ENCODE measurements at places on chromosomes 7 and 10.
A peak's percentile ranks its signal among the peaks of the same experiment; 100 is the strongest.

DNA sequence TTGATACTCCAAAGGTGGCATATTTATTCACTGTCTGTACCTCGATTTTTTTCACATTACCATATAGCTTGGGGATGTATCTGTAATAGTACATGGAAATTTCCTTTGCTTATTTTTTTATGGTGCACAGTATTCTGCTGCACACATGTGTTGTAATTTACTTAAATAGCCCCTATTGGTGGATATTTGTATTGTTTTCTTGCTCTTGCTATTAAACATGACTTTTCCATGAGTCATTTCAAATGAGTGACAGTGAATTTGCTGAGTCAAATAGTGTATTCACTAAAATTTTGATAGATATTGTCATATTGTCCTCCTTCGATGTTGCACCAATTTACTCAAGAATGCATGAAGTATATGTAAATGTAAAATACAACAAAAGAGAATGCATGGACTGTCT lies 122.7 kb upstream of the STEAP4 start:
- no peak for DNase-seq

DNA sequence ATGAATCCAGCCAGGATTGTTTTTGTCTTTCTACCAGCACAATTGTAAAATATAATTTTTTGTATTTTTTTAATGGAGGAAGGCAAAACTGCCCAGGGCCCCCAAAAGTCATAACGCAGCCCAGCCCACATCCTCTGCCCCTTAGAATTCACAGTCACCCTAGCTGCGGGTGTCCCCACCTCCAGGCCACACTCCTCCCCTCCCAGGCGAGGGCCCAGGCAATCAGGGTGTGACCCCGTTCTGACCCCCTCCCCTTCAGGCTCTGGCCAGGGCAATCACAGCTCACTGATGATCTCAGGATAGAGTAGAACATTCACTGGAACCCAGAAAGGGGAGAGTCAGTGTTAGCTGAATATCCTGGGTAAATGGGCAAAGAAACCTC lies 92.0 kb upstream of the MACROH2A2 start:
- DNase-seq = no peak

DNA sequence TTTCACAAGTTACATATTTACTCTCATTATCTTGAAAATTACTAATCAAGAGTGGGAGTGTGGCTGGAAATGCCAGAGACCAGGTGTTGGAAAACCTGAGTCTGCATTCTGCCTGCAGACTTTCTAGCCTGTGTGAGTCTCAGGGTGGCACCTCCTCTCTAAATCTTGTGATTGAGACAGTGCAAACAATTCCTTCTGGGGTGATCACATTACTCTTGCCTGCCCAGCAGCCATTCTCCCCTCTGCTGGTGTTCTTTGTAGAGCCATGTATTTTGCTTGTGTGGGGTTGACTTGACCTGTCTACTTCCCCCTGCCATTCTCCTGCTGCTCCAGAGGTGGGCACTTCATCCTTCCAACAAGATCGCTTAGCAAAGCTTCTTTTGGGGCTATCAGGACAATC lies 101.1 kb downstream of the RAPGEF5 start:
- DNase-seq = no peak

DNA sequence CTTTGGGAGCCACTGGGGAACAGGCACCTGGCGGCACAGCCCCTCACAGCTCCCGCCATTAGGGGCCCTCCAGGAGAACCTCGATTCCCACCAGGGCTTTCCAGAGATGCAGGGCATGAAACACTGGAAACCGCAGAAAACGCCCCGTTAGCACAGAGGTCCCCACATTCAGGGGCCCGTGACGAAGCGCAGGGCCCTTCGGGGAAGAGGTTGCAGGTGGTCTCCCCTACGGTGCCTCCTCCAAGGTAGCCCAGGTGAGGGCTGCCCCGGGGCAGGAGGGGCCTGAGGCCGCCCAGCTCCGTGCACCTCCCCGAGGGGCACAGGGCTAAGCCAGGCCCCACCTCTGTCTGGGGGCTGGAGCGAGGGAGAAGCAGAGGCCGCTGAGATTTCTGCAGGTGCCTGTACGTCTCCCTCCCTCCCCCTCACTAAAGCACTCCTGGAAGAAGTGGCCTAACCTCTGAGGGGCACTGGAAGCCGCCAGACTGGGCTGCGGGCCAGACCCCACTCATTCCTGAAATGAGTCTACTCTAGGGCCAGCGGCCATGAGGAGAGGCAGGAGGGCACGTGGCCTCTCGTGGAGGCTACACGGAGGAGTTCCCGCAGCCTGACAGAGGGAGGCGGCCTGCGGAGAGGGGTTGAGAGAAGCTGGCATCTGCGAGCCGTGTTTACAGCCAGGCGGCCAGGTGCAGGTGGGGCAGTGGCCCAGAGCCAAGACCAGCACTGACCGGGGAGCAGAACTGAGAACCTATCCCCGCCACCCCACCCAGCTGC lies 6.9 kb downstream of the PDGFA start:
- DNase-seq = no peak

- no peak for DNase-seq
These were observed 60.9 kb upstream of the PDE1C start for GRCh38 chr7:32131091-32131490.

DNA sequence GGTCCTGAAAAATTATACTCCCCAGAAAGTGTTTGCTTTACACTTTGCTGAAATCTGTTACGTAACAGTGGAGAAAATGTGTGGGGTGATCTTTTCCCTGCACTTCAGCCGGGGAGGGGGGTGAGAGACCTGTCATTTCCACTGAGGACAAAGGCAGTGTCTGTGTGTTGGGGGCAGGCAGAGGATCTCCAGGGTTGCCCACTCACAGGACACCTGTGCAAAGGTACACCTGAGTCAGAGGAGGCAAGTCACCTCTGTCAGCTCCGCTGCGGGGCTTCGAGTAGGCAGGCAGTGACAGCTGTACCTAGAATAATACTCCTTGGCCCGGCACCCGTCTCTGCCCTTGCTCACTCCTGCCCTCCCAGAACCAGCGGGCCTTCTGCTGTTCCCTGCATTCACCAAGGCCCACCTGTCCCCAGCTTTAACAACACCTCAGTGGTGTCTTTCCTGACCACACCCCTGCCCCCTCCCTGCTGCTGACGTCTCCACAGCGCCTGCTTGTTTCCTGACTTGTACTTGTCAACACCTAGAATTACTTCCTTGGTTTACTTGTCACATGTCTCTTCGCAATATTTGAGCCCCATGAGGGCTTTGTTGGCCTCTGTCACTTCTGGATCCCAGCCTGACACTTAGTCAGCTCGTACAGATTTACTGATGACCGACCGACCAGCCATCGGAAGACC lies 159.2 kb downstream of the NEURL1 start:
- DNase-seq = no peak

DNA sequence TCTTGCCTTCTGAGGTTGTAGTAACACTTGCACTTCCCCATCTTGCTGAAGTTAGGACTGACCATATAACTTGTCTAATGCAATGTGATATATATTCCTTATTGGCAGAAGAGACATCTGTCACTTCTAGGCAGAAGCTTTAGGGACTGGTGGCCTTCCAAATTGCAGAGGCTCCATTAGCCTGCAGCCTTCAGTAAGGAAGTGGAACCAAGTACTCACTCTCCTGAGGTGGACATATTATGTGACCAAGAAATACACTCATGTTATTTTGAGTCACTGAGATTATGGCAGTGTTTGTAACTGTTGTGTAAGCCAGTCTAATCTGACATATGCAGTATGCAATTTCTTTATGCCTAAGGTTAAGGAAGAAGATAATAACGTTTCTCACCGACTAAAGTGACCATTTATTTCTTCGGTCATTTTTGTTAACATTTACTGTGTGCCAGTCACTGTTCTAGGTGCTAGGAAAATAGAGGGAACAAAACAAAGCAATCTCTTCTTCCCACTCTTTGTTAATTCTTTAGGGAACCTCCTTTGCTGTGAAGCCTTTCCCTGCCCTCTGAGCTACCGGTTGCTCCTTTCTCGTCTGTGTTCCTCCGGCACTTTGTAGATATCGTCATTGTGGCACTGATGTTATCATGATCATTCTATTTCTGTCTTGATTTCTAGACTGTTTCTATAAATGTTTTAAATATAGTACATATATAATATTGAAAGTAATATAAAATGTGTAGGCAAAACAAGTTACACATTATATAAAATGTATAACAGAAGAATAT lies 52.9 kb upstream of the HBP1 start:
- no peak for DNase-seq

DNA sequence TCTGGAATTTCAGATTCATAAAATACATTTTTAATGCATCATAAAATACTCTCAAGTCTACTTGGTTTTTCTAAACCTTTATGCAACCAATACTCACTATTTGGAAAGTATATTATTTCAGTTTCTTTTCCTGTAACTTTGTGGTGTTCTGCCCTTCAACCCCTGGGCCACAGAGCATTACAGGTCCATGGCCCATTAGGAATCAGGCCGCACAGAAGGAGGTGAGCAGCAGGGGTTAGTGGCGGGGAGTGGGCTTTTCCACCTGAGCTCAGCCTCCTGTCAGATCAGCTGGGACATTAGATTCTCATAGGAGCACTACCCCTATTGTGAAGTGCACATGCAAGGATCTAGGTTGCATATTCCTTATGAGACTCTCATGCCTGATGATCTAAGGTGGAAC lies 9.7 kb downstream of the SNX13 start:
- no peak for DNase-seq

- no peak for DNase-seq
These were observed 14.4 kb downstream of the NPSR1 start for GRCh38 chr7:34672430-34672829.

- no peak for DNase-seq
These were observed 27.4 kb upstream of the ZNF438 start for GRCh38 chr10:31058795-31059703.

GRCh38 chr10:96513305-96513697 lies 425 bp downstream of the TLL2 start:
- no peak for DNase-seq

DNA sequence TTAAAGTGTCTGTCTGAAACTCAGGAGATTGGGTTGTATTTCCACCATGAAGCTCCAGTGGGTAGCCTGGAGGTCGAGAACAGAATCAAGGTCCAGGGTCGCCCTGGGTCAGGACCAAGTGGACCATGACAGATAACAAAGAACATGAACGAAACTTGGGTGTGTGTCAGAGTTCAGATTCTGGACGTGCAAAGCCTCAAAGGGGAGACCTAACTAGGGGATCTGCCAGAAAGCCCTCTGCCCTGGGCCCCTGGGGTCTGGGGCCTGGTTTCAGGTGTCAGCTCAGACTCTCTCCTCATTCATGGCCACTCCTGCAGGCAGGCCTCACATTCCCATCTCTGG lies 1.6 kb downstream of the RASSF4 start:
- DNase-seq = no peak

DNA sequence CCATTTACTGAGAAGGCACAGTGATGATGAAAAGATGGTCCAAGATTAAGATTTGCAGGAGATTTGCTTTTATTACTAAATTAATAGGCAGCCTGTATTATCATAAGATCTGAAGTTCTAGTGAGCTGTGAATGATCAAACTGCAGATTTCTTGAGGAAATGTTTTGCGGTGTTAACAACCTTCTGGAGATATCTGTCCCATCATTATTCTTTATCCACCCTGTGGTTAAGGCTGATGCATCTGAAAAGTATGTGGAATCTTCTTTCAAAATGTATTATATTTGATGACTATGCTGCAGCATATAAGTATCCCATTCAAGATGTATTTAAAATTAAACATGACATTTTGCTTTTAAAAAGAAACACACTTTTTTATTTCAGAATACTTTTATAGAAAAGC lies 150.3 kb downstream of the POLR1F start:
- no peak for DNase-seq

DNA sequence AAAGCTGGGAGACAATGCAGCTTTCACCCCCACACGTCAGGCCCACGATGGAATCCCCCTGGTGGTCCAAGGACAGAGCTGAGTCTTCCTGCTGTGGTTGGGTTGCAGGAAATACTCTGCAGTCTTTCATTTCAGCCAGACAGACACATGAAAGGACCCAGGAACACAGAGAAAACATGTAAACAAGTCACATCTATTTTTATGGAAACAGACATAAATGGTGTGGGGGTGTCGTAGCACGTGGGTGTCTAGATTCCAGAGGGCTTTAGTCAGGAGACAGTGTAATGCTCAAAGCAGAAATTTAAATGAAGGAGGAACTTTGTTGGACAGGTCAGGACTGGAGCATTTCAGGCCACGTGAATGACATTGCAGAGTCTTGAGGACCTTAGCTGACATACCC lies 444.6 kb downstream of the SUGCT start:
- no peak for DNase-seq

GRCh38 chr7:23232966-23233365 lies 13.6 kb upstream of the GPNMB start:
- no peak for DNase-seq

GRCh38 chr10:98285416-98285815 lies 17.4 kb upstream of the LOXL4 start:
- no peak for DNase-seq

DNA sequence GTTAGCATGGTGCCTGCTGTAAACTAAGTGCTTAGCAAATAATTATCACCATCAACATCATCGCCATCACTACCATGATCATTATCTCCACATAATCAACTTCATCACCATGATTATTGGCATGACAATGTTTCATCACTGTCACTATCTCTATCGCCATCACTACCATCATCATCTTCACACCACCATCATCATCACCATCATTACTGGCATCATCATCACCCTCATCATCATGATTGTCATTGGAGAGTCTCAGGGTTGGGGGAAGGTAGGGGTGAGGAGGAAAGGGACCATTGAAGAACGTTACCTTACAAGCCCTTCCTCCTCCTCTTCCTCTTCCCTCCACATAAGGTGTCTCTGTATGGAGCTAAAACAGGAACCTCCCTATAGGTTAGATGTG lies 54.9 kb upstream of the GPR26 start:
- DNase-seq = no peak

DNA sequence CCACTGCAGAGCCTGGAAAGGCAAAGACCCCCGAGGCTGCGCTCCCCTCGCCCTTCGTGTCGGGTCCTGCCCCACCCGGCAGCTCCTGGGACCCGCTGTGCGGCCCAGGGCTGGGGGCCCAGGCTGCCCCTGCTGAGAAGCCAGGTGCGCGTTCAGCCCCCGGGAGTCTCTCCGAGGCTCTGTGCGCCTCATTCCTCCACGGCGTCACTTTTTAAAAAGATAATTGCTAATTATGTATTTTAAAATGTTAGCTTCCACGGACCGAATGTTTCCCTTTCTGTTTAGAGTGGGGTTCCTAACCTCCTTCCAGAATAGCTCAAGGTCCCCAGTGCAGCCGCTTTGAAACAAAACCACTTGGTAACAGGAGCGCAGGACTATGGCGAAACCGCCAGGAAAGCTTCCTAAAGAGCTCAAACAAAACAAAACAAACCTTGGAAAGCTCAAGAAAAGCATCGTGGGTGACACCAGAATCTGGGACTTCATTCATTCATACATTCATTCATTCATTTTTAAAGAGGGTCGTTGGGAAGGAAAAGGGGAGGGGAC lies 45.6 kb downstream of the PDIA4 start:
- peak; percentile 5 for DNase-seq

DNA sequence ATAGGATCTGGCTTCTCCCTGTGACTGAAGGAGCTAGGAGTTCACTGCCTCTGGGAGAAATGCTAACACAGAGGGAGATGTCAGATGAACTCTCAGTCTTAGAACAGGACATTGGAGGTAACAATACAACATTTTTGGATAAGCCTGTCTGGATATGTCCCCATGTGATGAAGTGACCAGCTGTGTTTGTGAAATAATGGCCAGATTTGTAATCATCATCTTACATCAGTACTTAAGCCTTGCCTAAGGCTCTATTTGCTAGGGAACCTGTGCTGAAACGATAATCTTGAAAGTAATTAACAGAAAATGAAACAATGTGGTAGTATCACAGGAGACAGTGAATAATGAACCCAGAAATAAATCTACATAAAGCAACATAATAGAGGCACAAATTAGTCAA lies 56.2 kb downstream of the CRPPA start:
- DNase-seq = no peak

Measured in SW 1271 (cell line).